ENCODE measurements at places on chromosomes 2 and 18.

- no peak for DNase-seq
These were observed 229.9 kb upstream of the HDAC4 start for GRCh38 chr2:239630618-239631286.

GRCh38 chr2:19349911-19350677 lies 8.3 kb downstream of the OSR1 start:
- peak; percentile 79 for DNase-seq

DNA sequence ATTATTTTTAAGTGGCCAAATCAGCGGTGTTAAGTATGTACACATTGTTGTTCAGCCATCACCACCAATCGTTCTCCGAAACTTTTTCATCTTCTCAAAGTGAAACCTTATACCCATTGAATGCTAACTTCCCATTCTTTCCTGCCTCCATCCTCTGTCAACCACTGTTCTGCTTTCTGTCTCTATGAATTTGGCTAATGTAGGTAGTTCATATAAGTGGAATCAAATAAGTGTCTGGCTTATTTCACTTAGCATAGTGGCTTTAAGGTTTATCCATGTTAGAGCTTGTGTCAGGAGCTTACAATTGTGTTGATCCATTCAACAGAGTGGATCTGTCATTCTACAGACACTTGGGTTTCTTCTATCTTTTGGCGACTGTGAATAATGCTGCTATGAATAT lies 192.1 kb downstream of the WDR7 start:
- no peak for DNase-seq

- DNase-seq: no peak
These were observed 295.2 kb downstream of the SRBD1 start for GRCh38 chr2:45315861-45316260.

DNA sequence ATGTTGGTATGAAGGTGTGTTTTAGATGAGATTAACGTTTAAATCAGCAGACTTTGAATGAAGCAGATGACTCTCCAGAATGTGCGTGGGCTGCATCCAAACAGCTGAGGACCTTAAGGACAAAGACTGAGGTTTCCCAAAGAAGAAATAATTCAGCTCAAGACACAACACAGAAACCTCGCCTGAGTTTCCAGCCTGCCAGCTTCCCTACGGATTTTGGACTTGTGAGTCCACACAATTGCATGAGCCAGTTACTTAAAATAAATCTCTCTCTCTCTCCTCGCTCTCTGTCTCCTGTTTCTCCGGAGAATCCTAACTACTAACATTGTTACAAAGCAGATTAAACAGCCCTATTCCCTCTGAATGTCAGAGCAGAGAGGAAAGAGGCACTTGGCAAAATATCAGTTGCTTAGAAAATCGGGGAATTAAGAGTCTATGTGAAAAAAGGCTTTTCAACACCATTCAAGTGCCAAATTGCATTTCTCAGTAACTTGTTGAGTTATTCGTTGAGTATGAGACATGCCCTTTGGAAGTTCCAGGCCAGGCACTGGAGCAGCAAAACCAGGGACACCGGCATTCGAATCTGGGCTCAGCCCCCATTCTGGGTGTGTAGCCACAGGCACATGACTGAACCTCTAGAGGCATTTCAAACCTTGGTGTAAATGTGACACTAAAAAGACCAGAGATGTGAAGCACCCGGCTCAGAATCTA lies 174.6 kb upstream of the PID1 start:
- no peak for DNase-seq

GRCh38 chr2:3777966-3778365 lies 74.6 kb downstream of the DCDC2C start:
- DNase-seq: no peak

- peak; percentile 36 for DNase-seq
These were observed 116.6 kb upstream of the PELI1 start for GRCh38 chr2:64260817-64261216.

DNA sequence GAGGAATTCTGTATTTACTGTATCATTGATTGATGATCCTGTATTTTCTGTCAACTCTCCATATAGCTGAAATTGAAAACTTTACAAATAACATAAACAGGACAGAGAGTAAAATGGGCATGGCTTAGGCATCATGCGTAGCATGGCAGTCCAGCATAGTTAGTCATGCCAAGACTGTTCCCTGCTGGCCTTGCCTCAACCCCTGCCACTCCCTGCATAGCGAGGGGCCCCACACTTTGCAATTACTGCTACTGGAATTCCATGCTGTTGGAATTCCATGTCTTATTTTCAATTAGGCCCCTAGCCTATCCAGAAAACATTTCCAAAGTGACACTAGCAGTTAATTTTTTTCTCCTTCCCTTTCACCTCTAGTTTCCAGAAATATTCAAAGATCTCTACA lies 15.1 kb upstream of the SOX11 start:
- no peak for DNase-seq

GRCh38 chr2:105741174-105741573 lies 3.5 kb upstream of the NCK2 start:
- no peak for DNase-seq

- DNase-seq: no peak
These were observed 1.3 kb downstream of the EIF4E2 start for GRCh38 chr2:232551776-232552175.

DNA sequence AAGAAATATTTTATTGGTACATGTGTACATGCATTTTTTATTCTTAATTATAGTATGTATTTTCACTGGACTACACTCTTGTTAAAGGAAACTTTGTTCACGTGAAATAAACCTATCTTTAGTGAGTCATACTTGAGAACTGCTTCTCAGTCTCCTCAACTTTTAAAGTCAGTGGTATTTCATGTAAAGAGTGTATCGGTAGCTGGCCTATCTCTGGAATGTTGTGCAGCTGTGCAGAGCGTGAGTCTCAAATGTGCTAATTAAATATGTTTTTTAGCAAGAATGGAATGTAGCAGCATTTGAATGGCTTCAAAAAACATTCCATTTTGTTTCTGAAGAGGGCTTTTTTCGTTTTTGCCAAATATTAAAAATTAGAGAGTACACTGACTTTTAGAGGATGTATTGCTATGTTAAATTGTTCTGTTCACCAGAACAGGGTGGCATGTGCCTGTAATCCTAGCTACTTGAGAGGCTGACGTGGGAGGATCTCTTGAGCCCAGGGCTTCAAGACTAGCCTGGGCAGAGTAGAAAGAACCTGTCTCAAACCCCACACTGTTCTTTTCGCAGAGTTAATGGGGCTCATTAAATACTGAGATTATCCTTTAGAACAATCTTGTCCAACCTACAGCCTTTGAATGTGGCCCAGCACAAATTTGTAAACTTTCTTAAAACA lies 14.3 kb downstream of the SPTBN1 start:
- DNase-seq: no peak

DNA sequence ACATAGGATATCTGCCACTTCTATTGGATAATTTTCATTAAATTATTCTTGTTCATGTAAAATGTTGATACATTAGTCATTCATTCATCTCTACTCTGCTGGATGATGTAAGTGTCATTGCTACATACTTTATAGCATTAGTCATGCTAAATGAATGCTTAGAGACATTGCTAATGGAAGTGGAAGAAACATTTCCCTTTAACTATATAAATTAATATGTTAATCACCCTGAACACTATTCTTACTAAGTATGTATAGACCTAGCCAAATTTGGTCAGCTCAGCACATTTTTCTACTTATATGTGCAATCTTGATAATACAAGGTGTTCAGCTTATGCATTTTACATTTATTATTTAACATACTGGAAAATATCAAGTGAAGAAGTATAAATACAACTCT lies 160.2 kb downstream of the DPP4 start:
- DNase-seq: no peak

- peak; percentile 47 for DNase-seq
These were observed 241.2 kb upstream of the TANK start for GRCh38 chr2:160918906-160919503.

DNA sequence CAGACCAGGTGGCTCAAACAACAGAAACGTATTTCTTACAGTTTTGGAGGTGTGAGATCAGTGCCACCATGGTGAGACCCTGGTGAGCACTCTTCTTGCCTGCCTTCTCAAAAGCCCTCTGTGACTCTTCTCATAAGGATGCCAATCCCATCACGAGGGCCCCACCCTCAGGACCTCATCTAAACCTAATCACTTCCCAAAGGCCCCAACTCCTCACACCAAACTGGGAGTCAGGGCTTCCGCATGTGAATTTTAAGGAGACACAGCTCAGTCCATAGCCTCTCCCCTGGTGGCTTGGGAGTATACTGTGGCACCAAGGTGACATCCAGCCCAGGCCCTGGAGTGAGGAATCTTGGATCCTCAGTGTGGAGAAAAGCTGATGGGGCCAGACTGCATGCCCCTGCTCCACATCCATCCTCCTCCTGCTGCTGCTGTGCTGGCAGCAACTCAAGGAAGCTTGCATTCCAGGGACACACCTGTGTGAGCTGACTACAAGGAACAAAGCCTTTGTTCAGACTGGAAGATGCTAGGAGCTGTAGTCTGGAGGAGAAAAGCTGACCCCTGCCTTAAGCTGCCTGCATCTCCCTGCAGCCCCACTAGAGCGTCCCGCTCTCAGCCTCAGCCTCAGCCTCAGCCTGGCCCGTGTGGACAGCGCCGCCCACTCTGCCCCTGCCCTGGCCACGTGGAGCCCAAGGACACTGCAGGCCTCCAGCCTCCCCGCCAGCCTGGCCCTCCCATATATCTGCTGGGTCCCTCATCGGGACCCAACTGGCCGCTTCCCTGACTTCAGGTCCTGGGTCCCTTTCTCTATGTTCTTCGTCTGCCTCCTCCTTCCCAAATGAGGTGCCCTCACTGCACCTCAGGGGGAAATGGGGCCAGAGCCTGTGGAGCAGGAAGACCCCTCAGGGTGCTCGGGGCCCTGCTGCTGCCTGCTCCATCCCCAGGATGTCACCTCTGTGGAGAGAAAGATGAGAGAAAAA lies 87.8 kb upstream of the RAB6C start:
- no peak for DNase-seq

DNA sequence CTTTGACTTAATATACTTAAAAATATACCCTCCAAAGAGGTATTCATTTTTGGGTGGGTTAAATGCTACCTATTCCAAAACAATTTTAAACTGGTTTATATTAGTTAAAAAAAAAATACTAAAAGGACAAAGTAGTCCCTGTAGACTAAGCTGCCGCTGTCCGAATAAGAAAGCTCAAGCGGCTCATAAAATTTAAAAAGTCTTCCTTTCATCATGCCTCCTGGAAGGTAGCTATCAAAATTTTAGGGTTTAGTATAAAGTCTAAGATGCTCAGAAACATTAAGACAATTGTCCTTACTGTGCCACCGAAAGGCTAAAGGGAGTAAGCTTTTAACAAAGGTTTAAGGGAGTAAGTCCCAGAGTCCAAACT lies 440 bp upstream of the UGGT1 start:
- DNase-seq: no peak

DNA sequence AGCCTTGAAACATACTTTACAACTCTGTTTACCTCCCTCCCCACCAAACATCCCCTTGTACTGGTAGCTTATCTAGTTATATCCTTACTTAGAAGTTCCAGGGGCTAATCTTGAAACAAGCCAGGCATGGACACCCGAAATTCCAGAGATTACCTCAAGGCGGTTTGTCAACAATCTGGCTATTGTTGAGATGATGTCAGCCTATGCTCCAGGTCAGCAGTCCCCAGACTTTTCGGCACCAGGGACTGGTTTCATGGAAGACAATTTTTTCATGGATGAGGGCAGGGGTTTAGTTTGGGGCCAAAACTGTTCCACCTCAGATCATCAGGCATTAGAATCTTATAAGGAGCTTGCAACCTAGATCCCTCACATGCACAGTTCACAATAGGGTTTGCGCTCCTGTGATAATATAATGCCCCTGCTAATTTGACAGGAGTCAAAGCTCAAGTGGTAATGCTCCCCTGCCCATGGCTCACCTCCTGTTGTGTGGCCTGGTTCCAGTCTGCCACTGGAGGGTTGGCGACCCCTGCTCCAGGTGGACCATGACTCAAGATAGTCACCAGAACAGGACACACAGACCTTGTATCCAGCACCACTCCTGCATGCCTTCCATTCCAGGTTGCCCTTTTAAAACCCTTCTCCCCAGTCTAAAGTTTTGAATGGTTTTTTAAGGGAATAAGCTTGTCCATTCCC lies 171.2 kb downstream of the SPAG16 start:
- no peak for DNase-seq

DNA sequence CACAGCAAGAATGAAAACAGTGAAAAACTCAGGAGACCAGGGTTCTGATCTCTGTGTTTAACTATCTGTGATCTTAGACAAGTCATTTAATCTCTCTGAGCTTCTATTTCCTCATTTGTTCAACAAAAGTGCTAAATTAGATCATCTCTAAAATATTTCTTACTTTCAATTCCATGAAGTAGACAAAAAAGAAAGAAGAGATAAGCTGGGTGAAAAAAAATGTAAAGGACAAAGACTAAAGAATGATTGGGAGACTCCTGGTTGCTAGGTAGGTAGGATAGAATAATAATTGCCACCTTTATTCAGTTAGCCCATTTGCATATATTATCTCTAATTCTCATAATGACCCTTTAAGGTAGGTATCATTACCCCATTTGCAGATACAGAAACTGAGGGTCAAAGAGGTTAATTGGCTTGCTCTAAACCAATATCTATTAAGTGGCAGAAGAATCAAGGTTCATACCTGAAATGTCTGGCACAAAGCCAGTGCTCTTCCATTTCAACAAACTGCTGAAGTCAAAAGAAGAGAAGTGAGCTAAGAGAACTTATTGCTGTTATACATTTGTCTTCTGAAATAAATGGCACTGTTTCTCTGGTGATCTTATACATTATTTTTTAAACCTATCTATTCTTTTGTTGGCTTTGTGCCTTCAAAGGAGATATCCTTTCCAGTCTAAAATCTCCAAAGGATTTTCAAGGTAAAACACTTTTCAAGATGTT lies 141.7 kb downstream of the OTX1 start:
- DNase-seq: no peak

DNA sequence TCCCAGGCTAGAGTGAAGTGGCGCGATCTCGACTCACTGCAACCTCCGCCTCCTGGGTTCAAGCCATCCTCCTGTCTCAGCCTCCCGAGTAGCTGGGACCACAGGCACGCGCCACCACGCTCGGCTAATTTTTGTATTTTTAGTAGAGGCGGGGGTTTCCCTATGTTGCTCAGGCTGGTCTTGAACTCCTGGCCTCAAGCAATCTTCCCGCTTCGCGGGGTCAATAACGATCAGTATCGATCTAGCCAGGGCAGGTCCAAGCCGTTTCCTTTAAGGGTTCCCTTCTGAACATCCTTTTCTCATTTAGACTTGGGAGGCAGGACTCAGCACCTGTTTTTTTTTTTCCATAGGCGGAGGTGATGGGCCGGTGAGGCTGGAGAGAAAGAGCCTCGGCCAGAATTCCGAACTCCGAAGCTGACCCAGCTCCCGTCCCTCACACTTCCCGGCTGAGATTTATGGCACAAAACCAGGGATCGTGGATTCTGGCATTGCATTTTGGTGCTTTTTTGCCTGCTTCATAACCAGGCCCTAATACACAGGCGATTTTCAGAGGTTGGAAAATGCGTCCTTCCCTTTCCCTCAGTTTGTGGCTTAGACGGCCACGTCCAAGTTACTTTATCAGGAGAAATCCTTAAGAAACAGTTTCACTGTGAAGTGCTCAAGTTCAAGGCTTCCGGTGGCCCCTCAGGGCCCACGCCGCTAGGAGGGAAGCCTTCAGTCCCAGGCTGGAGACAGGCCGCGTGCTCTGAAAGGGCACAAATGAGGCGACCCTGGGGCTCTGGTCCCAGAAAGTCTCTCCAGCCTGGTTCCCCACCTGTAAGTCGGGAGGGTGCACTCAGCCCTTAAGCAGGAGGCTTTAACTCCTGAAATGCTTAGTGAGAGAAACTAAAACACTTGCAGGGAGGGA lies 998 bp upstream of the SLC66A3 start:
- no peak for DNase-seq

Measured in stimulated activated CD8-positive, alpha-beta memory T cell treated with anti-CD3 and anti-CD28 coated beads, Interleukin-4, amount 100 ng/mL, for 48 hours (primary cell).